Pancreas (tissue), 10 donors: ENCODE measurements at places on chromosomes 16 and 17. TPM values are rescaled to one million over a fixed set of nuclear protein-coding genes. Genes with fewer than 3 reads are reported as not detected.

DNA sequence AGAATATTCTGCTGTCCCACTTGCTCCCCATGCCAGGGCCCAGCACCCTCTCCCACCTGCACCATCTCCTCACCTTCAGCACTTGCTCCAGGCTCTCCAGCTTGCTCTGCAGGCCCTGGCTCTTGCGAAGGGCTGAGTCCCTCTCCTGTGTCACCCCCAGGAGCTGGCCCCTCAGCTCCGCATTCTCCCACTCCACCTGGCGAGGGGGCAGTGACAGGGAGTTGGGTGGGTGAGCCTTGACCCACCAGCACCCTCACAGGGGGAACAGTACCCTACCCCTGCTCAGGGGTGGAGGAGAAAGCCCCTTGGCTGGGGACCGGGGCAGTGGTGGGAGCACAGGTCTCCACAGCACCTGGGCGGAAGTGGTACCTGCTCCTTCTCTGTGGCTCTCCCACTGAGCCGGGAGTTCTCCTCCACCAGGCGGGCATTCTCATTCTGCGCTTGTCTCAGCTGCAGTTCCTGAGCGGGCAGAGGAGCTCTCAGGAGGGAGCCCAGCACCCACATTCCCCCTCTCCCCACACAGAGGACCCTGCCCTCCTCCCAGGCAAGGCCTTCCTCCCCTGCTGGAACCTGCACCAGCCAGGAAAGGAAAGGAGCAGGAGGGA is 5.9 kb downstream of the TSPOAP1 start:
- H3K36me3 ChIP-seq, result no peaks in the 10 kb centered on the region
- no peaks in the 10 kb centered on the region for H3K4me1 ChIP-seq
- no peak for DNase-seq
- no peak overlapping the region for H3K27ac ChIP-seq
- H3K27me3 ChIP-seq, result no peaks in the 10 kb centered on the region

The DNAI2 gene
- total RNA-seq, result not detected

GRCh38 chr16:88665570-88665969 is 2.7 kb upstream of the MVD start:
- peaks cover 5% of the 10 kb centered on the region for H3K4me1 ChIP-seq
- H3K27ac ChIP-seq, result no peak overlapping the region
- no peak overlapping the region for H3K4me3 ChIP-seq
- H3K27me3 ChIP-seq, result no peaks in the 10 kb centered on the region
- no peak for DNase-seq
- H3K36me3 ChIP-seq, result no peaks in the 10 kb centered on the region

- H3K36me3 ChIP-seq, result no peaks in the 10 kb centered on the region
- H3K4me1 ChIP-seq, result peaks cover 13% of the 10 kb centered on the region
- no peak for DNase-seq
- no peak overlapping the region for H3K27ac ChIP-seq
Observed at GRCh38 chr17:49738456-49739163, 25.3 kb downstream of the FAM117A start.

The NOD2 gene
- total RNA-seq, result 0.08 TPM

GRCh38 chr16:56048425-56049105 is 142.7 kb upstream of the GNAO1 start:
- H3K4me1 ChIP-seq, result no peaks in the 10 kb centered on the region
- no peaks in the 10 kb centered on the region for H3K36me3 ChIP-seq
- H3K4me3 ChIP-seq, result no peak overlapping the region

- no peak overlapping the region for H3K4me3 ChIP-seq
- no peaks in the 10 kb centered on the region for H3K4me1 ChIP-seq
- H3K27ac ChIP-seq, result no peak overlapping the region
- H3K36me3 ChIP-seq, result no peaks in the 10 kb centered on the region
- H3K27me3 ChIP-seq, result no peaks in the 10 kb centered on the region
Observed at GRCh38 chr17:48261297-48261880, 153.8 kb downstream of the SNX11 start.

DNA sequence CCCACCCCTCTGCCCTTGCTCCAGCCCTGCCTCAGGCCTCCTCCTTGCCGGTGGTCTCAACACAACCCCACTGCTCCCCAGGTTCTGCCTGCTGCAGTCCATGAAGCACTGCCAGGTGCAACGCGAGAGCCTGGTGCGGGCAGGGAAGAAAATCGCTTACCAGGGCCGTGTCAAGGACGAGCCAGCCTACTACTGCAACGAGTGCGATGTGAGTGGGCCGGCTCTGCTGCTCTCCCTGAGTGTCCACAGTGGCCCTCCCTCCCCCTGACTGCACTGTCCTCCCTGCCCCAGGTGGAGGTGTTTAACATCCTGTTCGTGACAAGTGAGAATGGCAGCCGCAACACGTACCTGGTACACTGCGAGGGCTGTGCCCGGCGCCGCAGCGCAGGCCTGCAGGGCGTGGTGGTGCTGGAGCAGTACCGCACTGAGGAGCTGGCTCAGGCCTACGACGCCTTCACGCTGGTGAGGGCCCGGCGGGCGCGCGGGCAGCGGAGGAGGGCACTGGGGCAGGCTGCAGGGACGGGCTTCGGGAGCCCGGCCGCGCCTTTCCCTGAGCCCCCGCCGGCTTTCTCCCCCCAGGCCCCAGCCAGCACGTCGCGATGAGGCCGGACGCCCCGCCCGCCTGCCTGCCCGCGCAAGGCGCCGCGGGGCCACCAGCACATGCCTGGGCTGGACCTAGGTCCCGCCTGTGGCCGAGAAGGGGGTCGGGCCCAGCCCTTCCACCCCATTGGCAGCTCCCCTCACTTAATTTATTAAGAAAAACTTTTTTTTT is 1.8 kb upstream of the TMEM88 start:
- H3K4me3 ChIP-seq, result no peak overlapping the region
- no peaks in the 10 kb centered on the region for H3K36me3 ChIP-seq
- H3K4me1 ChIP-seq, result peaks cover 4% of the 10 kb centered on the region
- DNase-seq, result peak; percentile 77
- H3K27ac ChIP-seq, result no peak overlapping the region

DNA sequence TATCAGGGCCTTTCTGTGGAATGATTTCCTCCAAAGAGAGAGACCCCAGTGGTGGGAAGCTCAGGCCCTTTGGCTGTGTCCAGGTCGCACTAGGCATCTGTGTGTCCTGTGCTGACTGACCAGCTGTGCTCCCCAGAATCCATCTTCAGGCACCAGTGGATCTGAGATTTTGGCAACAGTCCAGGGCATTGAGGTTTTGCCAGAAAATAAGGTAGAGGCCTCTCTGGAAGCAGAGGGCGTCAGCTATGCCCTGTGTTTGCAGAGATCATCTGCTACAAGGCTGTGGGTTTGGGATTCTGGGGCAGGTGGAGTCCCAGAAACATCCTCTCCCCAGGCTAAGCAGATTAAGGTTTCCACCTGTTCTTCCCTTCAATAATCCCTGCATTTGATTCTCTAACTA is 57.5 kb upstream of the TOB1 start:
- no peak overlapping the region for H3K27ac ChIP-seq
- H3K4me1 ChIP-seq, result peaks cover 23% of the 10 kb centered on the region
- no peaks in the 10 kb centered on the region for H3K27me3 ChIP-seq
- no peaks in the 10 kb centered on the region for H3K36me3 ChIP-seq
- no peak overlapping the region for H3K4me3 ChIP-seq

The ABCC6 gene
- total RNA-seq, result 12.4 TPM

- no peaks in the 10 kb centered on the region for H3K36me3 ChIP-seq
- no peaks in the 10 kb centered on the region for H3K4me1 ChIP-seq
- no peak for DNase-seq
- no peak overlapping the region for H3K4me3 ChIP-seq
Observed at GRCh38 chr16:76293980-76294379, 16.8 kb downstream of the CNTNAP4 start.

The SMIM36 gene
- total RNA-seq, result not detected

The NUBP1 gene
- 24.7 TPM for total RNA-seq

- H3K27me3 ChIP-seq, result no peaks in the 10 kb centered on the region
- no peaks in the 10 kb centered on the region for H3K4me1 ChIP-seq
- H3K4me3 ChIP-seq, result no peak overlapping the region
- no peaks in the 10 kb centered on the region for H3K36me3 ChIP-seq
- DNase-seq, result no peak
Observed at GRCh38 chr16:77610496-77610895, 111.8 kb upstream of the NUDT7 start.

The CDH5 gene
- total RNA-seq, result 10.2 TPM

GRCh38 chr17:7348478-7349242 is 3.3 kb upstream of the KCTD11 start:
- no peak for DNase-seq
- H3K4me1 ChIP-seq, result peaks cover 21% of the 10 kb centered on the region
- H3K27me3 ChIP-seq, result no peaks in the 10 kb centered on the region
- H3K36me3 ChIP-seq, result no peaks in the 10 kb centered on the region
- H3K27ac ChIP-seq, result no peak overlapping the region

DNA sequence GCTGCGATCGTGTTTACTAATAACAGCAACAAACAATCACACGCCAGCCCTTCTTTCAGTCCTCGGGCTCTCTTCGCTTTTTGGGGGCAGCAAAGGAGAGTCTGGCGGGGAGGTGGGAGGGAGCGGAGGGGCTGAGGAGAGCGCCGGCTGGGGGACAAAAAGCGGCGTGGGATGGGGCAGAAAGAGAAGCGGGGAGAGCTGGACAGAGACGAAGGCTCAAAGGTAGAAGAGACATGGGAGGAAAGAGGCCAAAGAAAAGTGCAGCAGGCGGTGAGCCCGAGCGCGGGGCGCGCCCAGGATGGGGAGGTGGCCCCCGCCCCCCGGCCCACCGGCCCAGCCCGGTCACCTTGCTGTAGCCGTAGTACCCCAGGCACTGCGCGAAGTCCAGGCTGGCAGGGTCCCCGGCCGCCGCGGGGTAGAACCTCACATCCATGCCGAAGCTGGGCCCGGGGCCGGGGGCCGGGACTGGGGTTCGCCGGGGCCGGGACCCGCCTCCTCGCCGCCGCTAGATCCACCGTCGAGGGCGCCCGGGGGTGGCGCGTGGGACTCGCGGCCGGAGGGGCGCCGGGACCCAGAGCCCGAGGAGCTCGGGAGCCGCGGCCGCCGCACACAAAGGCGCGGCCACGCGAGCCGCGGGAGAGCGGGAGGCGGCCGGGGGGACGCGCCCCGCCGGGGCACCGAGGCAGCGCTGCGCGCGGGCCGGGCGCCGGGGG is 496 bp downstream of the TOX3 start:
- H3K27me3 ChIP-seq, result no peaks in the 10 kb centered on the region
- H3K27ac ChIP-seq, result no peak overlapping the region
- no peak for DNase-seq
- no peaks in the 10 kb centered on the region for H3K36me3 ChIP-seq

- H3K36me3 ChIP-seq, result no peaks in the 10 kb centered on the region
- H3K4me1 ChIP-seq, result no peaks in the 10 kb centered on the region
- H3K4me3 ChIP-seq, result no peak overlapping the region
- H3K27ac ChIP-seq, result no peak overlapping the region
Observed at GRCh38 chr17:19568016-19568350, 34.3 kb downstream of the SLC47A1 start.

DNA sequence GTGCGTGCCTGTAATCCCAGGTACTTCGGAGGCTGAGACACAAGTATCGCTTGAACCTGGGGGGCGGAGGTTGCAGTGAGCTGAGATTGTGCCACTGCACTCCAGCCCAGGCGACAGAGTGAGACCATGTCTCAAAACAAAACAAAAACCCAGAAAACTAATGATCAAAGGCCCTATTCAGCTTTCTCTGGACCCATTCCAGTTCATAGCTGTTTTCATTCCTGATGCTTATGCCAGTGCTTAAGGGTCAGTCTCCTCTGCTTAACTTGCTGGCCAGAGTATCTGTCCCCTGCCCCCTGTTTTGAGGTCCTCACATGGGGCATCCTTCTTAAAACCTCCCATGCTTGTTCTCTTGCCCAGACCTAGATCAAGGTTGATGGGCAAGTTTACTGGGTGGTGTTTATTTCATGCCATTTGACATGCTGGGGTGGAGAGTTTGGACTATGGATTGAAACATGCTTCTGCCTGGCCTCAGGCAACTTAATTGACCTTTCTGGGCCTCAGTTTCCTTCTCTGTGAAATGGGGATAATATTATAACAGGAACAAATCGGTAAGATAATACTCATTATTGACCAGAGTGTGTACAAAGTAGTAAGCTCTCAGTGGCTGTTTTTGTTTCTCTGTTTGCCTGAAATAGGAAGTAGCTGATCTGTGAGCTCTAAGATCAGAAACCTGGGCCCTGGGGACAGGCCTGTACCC is 369.8 kb downstream of the CPPED1 start:
- H3K4me1 ChIP-seq, result no peaks in the 10 kb centered on the region
- H3K27ac ChIP-seq, result no peak overlapping the region
- H3K36me3 ChIP-seq, result no peaks in the 10 kb centered on the region
- H3K27me3 ChIP-seq, result no peaks in the 10 kb centered on the region
- no peak for DNase-seq

DNA sequence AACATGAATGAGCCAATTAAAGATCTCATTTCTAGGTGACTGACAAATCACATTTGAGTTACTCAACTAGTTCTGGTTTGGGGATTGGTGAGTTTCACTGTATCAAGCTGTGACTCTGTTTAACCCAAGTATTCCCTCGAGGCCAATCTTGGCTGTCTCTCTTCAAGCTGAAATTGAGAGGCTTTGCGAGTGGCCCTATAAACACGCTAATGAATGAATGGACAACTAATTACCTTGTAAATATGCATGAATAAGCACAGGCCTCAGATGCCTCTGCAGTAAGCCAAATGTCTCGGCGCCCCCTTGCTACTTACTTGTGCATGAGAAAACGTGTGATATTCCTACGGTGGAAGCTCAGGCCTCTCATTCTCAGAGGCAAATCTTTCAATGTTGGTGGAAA is 450.3 kb upstream of the PSMD7 start:
- DNase-seq, result no peak
- H3K4me1 ChIP-seq, result no peaks in the 10 kb centered on the region
- H3K27me3 ChIP-seq, result no peaks in the 10 kb centered on the region
- H3K36me3 ChIP-seq, result no peaks in the 10 kb centered on the region
- H3K4me3 ChIP-seq, result no peak overlapping the region

The CEMP1 gene
- total RNA-seq, result 0.31 TPM

- H3K4me3 ChIP-seq, result no peak overlapping the region
- H3K27ac ChIP-seq, result no peak overlapping the region
- H3K4me1 ChIP-seq, result peaks cover 13% of the 10 kb centered on the region
- peaks cover 26% of the 10 kb centered on the region for H3K36me3 ChIP-seq
Observed at GRCh38 chr16:11688520-11688886, 20.2 kb downstream of the SNN start.

DNA sequence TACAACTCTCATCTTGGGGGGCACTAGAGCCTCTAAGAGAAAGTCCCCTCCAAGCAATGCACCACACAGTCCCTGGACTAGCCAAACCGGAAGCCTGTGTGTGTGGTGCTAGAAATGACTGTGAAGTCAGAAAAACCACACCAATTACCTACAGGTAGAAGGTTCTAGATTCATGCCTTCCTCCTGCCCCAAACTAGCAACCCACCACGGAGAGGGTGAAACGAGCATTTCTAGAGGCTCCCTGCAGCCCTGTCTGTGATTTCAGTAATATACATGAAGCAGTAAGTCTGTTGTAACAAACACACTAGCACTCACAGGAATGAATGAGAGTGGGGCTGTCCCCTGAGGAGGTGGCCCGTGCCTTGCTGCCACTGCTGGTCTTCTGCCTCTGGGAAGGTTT is 13.6 kb downstream of the ZFHX3 start:
- peaks cover 25% of the 10 kb centered on the region for H3K4me1 ChIP-seq
- H3K36me3 ChIP-seq, result no peaks in the 10 kb centered on the region
- no peak overlapping the region for H3K27ac ChIP-seq
- no peaks in the 10 kb centered on the region for H3K27me3 ChIP-seq
